Muscle of leg (tissue), 16 donors: ENCODE measurements at places on chromosomes 3 and 15. TPM values are rescaled to one million over a fixed set of nuclear protein-coding genes. Genes with fewer than 3 reads are reported as not detected.

The LMAN1L gene
- not detected for polyA plus RNA-seq

The EAF2 gene
- 7.1 TPM for polyA plus RNA-seq

The ARHGEF26 gene
- polyA plus RNA-seq: 20.1 TPM

The WWTR1 gene
- 80.7 TPM for polyA plus RNA-seq

The NTRK3 gene
- 5.7 TPM for polyA plus RNA-seq

The CHAC1 gene
- polyA plus RNA-seq: 0.80 TPM

The PAQR5 gene
- polyA plus RNA-seq: 0.56 TPM

The CSPG5 gene
- polyA plus RNA-seq: 1.7 TPM

The CP gene
- 1.2 TPM for polyA plus RNA-seq

The IL17RC gene
- 19.5 TPM for polyA plus RNA-seq

The CAMK1 gene
- polyA plus RNA-seq: 20.0 TPM

The NEO1 gene
- polyA plus RNA-seq: 30.8 TPM

The LRTM1 gene
- polyA plus RNA-seq: 103 TPM

The NR1I2 gene
- 0.94 TPM for polyA plus RNA-seq

The SYNM gene
- 55.3 TPM for polyA plus RNA-seq

The ZIC4 gene
- polyA plus RNA-seq: 2.4 TPM

The IQCB1 gene
- 17.3 TPM for polyA plus RNA-seq

The CTXN2 gene
- polyA plus RNA-seq: not detected

The P2RY13 gene
- polyA plus RNA-seq: 1.1 TPM

The SLC2A2 gene
- polyA plus RNA-seq: not detected

The RPP25 gene
- polyA plus RNA-seq: 1.3 TPM

The COMMD4 gene
- 43.4 TPM for polyA plus RNA-seq

The EIF5A2 gene
- 3.1 TPM for polyA plus RNA-seq

The DUOXA1 gene
- polyA plus RNA-seq: 2.4 TPM

The LDHAL6B gene
- 0.07 TPM for polyA plus RNA-seq

The GOLGA6L7 gene
- 0.28 TPM for polyA plus RNA-seq

The EPHB3 gene
- 36.2 TPM for polyA plus RNA-seq

The ITGB5 gene
- 25.2 TPM for polyA plus RNA-seq

The ROPN1 gene
- not detected for polyA plus RNA-seq

The CADM2 gene
- polyA plus RNA-seq: 2.5 TPM

The GPR62 gene
- polyA plus RNA-seq: 0.18 TPM

The ACTC1 gene
- 7,295 TPM for polyA plus RNA-seq

The CLDN18 gene
- 0.51 TPM for polyA plus RNA-seq

The NOX5 gene
- polyA plus RNA-seq: 0.32 TPM

The MITF gene
- 6.2 TPM for polyA plus RNA-seq

The NGRN gene
- 105 TPM for polyA plus RNA-seq

The RTP1 gene
- polyA plus RNA-seq: 0.45 TPM

The CRELD1 gene
- polyA plus RNA-seq: 31.9 TPM

The CD200R1 gene
- 1.4 TPM for polyA plus RNA-seq

The TMEM212 gene
- polyA plus RNA-seq: not detected

The MRPL3 gene
- 67.6 TPM for polyA plus RNA-seq

The CTXND1 gene
- polyA plus RNA-seq: 1.5 TPM

The UROC1 gene
- 0.11 TPM for polyA plus RNA-seq

The TTBK2 gene
- 8.9 TPM for polyA plus RNA-seq

The GCSAM gene
- 0.82 TPM for polyA plus RNA-seq

The C3orf49 gene
- polyA plus RNA-seq: 0.20 TPM

The SNURF gene
- polyA plus RNA-seq: 8.4 TPM
